ENCODE measurements at places on chromosomes 6 and 20.

DNA sequence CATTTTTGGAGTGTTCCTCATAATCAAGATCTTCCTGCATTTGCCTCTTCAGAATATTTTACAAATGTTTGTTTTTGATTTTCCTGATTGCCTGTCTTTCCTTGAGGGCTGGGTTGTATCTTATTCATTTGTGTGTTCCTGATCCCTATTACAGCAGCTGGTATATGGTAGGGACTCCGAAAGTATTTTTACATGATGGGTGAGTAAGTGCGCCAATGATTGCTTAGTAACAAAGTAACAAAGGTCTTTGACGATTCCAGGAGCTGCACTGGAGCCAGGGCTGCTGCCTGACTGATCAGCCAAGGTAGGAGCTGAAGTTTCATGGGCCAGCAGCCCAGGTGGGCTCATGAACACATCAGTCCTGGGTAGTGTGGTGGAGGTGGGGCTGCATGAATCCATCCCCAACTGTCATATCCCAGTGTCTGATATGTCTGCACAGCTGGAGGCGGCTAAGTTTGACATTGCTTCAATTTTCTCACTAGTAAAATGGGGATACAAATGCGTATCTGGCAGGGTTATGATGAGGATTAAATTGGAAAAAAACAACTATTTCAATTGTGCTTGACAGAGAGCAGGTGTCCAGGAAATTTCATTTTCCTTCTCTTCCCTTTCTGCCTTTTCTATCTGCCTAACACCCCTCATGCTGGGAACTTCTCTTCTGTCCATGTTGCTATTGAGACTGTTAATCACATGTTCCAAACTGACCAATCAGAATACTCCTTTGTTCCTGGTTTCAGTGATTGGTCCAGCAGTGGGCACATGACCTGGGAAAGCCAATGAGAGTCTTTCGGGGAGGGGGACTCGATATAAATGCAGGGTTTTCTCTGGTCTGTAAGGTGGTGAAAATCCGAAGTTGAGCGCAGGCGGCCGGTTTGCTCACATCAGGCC lies 90.7 kb downstream of the CDH26 start:
- no peak for DNase-seq

GRCh38 chr20:14334306-14334930 lies 3.0 kb downstream of the FLRT3 start:
- DNase-seq = no peak

GRCh38 chr20:12318043-12318442 lies 400.4 kb downstream of the BTBD3 start:
- DNase-seq = no peak

- no peak for DNase-seq
These were observed 48.4 kb upstream of the SLC35D3 start for GRCh38 chr6:136873748-136874147.

- no peak for DNase-seq
These were observed 152.7 kb upstream of the ENPP5 start for GRCh38 chr6:46323312-46323965.

DNA sequence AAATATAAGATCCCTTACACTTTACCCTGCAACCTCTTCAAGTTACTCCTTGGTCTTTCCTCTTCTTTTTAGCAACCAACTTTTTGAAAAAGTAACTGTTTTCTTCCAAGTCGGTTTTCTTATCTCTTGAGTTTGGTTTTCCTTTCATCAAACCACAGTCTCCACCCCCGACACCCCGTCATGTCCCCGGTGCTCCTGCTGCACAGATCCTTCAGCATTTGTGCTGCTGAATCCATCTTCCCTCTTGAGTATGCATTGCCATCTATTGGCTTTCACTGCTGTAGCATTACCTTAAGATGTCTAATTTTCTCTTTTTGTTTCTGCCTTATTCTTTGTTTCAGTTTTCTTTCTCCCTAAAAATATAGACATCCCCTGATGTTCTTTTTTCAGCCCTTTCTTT lies 11.9 kb upstream of the TNFRSF21 start:
- no peak for DNase-seq

DNA sequence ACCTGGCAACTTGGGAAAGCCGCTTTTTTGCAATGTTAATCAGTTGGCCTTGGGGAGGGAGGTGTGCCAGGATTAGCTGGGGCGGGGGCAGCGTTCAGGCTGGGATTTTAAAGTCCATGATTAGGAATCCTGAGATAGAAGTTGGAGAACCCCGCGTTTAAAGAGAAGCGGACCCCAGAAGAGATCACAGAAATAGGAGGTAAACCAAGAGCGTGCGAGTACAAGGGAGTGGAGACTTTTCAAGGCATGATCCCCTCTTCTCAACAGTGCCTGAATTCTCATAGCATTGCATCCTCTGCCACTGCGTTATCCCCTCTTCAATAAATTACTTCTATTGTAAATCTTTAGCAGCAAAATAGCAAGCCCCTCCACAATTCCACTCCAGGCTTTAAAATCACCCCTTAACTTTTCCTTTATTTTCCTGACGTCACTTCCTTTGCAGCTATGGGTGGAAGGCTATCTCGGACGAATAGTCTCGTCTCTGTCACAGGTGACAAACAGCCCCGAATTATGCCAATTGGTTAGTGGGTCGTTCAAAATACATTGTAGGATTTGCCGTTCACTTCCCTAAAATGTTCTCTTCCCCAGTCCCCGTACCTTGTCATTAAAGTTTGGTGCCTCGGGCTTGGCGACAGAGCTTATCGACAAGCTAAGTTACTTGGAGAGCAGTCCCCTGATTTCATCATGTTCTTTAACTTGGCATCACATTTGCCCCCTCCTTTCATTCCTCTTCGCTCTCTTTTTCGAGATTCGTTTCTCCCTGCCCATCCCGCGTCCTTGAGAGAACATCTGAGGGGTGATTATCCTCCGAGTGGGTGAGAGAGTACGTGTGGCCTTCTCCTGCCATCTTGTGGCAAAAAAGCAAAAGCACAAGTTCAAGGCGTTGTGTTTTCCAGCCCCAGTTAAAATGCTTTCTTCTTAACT lies 17.1 kb downstream of the OR2B2 start:
- peak; percentile 71 for DNase-seq

GRCh38 chr6:149181304-149181703 lies 136.2 kb upstream of the TAB2 start:
- DNase-seq = no peak

DNA sequence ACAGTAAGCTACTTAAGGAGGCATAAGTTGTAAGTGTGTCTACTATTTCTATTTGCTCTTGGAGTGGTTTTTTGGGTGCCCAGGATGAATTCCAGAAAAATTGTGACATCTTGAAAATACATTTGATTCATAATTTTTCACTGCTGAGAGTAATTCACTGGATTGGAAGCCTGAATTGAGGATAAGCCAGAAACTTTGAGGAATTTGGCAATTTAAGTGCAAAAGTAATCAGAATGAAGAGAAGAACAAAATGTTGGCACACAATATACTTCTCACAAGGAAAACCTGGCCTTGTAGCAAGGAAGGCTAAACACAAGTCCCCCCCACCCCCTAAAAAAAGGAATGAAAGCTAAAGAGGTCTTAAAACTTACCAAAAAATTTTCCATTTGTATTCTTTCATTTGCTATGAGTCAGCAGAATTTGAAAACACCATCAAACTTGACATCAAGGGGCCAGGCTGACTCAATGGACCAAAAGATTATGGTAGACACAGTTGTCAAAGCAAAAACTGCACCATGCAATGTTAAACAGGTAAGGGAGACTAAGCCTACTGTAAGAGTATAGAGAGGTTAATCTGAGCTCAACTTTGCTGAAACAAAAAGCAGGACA lies 840.0 kb downstream of the FRK start:
- no peak for DNase-seq

DNA sequence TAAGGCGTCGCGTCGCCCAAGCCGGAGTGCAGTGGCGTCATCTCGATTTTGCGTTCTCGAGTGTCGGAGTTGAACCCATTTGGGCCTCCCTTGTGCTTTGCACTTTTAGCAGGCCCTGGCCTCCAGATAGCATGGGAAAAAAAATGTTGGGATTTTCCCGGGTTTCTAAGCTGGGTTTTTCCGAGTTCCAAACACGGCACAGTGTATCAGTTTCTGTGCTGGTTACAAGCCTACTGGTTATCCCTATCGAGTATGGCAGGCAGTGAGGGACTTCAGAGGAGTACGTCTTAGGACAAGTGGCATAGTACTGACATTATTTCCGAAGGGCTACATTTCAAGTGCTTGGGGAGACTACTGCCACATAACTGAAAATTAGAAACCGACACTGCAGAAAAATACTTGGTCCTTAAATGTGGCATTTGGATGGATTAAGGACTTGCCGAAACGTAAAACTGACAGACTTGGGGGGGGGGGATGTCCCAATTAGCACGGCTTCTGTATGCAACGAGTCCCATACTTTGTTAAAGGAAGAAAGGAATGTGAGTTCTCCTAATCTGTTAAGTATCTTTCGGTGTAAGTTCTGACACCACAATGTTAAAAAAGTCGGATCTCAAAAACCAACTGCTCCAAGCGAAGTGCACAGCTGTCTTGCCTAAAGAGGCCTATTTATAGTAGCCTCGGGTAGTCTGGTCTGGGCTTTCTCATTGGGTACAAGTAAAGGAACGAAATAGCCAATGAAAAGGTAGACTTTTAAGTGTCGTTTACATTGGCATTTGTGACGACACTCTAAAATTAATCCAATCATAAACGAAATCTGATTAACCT lies 70.2 kb downstream of the HFE start:
- DNase-seq = peak; percentile 90

GRCh38 chr20:53079261-53079691 lies 107.1 kb downstream of the TSHZ2 start:
- no peak for DNase-seq

GRCh38 chr6:79240509-79240908 lies 6.0 kb upstream of the HMGN3 start:
- DNase-seq = no peak
